Mesenchymal stem cell (in vitro differentiated cells and primary cell): ENCODE measurements at places on chromosomes 1 and 21.

DNA sequence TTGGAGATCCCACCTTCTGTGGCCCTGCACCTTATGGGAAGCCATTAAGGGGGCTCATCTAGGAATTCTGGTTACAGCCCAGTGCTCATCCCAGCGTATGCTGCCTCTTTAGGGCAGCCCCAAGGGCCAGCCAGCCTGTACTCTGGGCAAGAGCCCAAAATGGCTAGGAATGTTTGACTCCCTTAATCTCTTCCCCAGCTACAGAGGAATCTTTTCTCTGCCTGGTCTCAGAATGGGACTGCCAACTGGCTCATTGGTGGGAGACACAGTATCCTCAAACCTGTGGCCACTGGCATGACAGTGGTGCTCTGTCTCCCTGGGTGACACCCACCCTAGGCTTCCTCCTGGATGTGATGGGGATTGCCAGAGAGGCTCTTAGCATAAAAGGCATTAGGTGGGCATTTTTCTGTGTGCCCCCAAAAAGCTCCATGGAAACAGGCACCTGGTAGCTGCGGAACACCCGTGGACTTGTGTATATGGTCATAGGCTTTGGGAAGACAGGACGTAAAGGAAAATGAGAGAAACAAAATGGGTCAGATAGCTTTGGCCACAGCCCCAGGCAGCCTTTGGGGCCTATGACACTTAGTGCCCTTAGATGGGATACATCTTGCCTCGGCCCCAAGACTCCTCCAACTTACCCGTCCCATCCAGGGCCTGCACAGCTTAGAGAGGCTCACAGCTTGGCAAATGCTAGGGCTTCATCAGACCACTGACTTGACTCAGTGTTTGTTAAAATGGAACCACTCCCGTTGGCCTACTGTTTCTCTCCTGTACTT lies 6.9 kb downstream of the TMEM81 start:
- DNase-seq = no peak

GRCh38 chr1:69998847-69999246 lies 206.5 kb downstream of the LRRC40 start:
- DNase-seq = no peak

GRCh38 chr1:182629499-182630096 lies 25.4 kb upstream of the RGS16 start:
- DNase-seq = no peak

- DNase-seq = no peak
These were observed 103.1 kb upstream of the CSF3R start for GRCh38 chr1:36585569-36586548.

- no peak for DNase-seq
These were observed 63.2 kb downstream of the URB2 start for GRCh38 chr1:229689273-229689672.

- no peak for DNase-seq
These were observed 143.9 kb downstream of the HS2ST1 start for GRCh38 chr1:87058343-87058649.

GRCh38 chr1:30413606-30414005 lies 309.8 kb downstream of the MATN1 start:
- no peak for DNase-seq

DNA sequence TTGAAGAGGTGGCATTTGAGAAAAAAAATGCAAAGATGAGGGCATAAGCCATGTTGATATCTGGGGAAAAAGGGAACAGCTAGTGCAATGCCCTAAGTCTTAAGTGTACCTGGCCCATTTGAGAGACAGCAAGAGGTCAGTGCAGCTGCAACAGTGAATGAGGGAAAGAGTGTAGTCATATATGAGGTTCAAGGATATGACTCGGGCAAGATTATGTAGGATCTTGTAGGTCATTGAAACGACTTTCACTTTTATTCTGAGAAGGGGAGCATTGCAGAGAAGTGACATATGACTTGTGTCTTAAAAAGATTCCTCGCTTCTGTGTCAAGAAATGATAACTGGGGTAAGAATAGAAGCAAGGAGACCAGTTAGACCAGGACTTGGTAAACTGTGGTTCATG lies 31.0 kb downstream of the NTMT2 start:
- no peak for DNase-seq

DNA sequence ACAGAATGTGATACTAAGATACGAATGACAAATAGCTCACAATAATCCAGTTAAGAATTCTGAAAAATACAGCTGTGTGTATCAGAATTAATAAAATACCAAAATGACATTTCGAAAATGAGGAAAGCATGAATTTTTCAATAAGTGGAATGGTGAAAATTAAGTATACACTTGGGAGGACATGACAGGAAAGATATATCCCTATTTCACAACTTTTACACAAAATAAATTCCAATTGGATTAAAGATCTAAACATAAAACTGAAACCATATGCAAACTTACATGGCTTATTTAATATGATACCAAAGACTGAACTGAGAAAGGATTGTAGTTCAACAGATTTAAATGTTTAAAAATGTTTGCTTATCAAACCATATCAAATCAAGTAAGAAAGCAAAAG lies 510.4 kb upstream of the ADAMTS5 start:
- DNase-seq = no peak

DNA sequence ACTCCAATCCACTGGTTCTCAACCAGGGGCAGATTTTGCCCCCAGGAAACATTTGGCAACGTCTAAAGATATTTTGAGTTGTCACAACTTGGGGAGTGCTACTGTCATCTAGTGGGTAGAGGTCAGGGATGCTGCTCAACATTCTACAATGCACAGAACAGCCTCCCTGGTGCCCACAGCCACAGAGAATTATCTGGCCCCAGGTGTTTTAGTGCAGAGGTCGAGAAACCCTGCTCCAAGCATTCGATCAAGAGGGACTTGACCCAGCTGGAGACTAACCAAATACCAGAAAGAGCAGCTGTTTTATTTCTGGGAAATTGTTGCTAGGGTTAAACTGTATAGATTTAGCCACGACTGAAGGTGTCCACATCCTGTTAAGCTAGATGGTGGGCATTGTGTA lies 19.2 kb downstream of the CD247 start:
- no peak for DNase-seq

- DNase-seq = peak; percentile 93
These were observed 48.1 kb downstream of the ELAPOR1 start for GRCh38 chr1:109161858-109162606.

- DNase-seq = no peak
These were observed 7.1 kb downstream of the TCP10L start for GRCh38 chr21:32578107-32578691.

DNA sequence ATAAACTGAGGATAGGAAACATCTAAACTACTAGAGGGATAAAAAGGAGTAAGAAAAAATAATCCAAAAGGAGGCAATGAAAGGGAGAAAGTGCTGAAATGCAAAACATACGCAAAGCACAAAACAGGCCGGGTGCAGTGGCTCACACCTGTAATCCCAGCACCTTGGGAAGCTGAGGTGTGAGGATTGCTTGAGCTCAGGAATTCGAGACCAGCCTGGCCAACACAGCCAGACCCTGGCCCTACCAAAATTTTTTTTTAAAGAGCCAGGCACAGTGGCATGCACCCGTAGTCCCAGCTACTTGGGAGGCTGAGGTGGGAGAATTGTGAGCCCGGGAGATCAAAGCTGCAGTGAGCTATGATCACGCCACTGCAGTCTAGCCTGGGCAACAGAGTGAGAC lies 10.5 kb downstream of the SPOCD1 start:
- DNase-seq = no peak

GRCh38 chr21:41295721-41296254 lies 20.8 kb upstream of the FAM3B start:
- DNase-seq = no peak

DNA sequence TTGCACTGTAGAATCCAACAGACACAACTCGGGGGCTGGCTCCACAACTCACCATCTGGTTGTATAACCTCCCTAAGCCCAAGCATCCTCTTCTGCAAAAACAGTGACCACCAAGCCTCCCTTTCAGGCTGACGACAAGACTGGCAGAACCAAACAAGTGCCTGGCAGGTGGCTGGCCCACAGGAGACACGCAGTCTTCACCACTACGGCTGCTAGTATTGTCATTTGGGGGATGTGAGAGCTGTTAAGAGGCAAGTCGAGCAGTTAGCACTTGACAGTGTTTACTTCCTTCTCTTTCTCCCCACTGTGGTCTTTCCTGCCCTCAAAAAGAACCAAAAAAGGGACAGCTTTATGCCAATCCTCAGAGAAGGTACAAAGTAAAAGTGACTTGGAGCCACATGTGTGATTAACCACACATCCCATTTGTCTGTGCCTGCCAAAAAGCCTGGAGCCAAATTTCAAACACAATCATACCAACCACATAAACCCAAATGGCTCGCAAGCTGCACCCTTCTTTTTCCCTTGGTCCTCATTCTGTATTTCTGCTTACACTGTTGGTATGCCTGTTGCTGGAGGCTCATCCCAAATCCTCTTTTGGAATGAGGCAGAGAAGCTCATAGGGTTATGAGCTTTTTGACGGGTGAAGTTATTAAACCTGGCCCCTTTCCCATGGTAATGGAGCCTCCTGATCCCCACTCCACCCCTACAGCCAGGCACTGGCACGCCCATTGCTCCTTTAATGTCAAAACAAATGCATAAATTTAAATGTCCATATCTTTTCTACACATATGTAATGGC lies 94.1 kb downstream of the TGFBR3 start:
- DNase-seq = no peak

- DNase-seq = no peak
These were observed 40.9 kb upstream of the CAMK1G start for GRCh38 chr1:209542585-209542984.

DNA sequence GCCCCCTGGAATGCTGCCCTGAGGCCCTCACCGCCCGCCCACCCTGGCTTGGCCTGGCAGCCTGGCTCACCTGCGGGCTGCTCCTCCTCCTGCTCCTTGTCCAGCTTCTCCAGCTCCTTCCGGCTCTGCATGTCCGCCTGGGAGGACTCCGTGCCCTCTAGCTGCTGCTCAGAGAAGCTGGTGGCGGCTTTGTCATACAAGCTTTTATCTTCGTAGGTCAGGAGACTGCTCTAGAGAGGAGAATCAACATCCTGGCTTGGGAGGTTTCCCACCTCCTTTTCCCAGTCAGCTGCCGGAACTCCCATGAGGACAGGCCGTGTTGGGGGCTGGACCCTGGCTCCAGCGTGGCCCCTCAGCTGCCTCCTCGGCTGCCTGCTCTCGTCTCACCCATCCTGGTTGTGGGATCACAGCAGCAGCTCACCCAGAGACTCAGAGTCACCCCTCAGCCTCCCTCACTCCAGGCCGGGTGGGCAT lies 36.6 kb upstream of the TMEM52 start:
- no peak for DNase-seq

DNA sequence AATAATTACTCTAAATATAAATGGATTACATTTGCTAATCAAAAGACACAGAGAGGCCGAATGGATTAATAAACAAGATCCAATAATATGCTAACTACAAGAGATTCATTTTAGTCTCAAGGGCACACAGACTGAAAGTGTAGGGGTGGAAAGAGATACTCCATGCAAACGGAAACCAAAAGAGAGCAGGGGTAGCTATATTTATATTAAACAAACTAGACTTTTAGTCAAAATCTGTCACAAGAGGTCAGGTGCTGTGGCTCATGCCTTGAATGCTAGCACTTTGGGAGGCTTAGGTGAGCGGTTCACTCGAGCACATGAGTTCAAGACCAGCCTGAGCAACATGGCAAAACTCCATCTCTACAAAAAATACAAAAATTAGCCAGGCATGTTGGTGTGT lies 33.6 kb upstream of the DISP1 start:
- DNase-seq = no peak

- peak; percentile 37 for DNase-seq
These were observed 12.4 kb upstream of the PAPPA2 start for GRCh38 chr1:176450526-176450925.

- DNase-seq = no peak
These were observed 45.4 kb downstream of the NEK7 start for GRCh38 chr1:198201956-198202784.

DNA sequence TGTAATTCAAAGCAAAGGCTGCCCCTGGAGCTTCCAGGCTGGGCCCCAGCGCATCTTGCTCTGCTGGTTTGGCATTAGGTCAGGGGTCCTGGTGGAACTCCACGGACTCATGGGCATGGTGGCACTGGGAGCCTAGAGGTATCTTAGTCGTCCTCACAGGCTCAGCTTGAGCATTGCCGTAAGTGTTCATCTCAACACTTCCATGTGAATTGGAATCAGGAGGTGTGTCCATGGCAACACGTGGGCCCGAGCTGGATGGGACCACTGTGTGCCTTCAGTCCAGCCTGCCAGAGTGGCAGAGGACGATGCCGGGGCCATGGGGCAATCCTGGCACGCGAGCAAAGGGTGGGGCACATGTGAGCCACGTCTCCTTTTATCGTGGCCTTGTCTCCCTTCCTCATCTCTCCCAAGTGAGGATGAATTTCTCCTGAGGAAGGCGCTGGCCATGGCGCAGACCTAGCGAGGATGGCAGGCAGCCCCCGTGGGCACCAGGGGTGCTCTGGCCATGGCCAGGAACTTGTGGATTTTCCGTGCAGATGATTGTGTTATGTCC lies 47.0 kb downstream of the AGPAT3 start:
- DNase-seq = no peak

- DNase-seq = no peak
These were observed 14.1 kb upstream of the FAM43B start for GRCh38 chr1:20538227-20538626.

- DNase-seq = no peak
These were observed 16.5 kb downstream of the TTF2 start for GRCh38 chr1:117076648-117077047.

- no peak for DNase-seq
These were observed 19.2 kb upstream of the PRKAA2 start for GRCh38 chr1:56625819-56626440.

GRCh38 chr1:171222936-171223335 lies 25.4 kb upstream of the FMO1 start:
- no peak for DNase-seq

DNA sequence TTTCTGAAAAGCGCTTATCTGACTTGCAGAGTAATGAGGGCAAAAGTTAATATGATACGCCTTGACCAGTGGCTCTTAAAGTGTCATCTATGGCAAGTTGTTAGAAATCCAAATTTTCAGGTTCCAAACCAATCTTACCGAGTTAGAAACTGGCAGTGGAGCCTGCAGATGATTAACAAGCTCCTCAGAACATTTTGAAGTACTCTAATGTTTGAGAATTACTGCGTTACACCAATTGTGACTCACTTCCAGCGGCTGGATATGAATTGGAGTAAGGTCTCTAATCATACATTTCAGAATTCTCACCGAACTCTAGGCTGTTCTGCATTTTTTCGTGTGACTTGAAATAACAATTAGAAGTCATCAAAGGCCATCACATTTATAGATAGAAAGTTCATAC lies 73.5 kb upstream of the TMPRSS15 start:
- DNase-seq = no peak

DNA sequence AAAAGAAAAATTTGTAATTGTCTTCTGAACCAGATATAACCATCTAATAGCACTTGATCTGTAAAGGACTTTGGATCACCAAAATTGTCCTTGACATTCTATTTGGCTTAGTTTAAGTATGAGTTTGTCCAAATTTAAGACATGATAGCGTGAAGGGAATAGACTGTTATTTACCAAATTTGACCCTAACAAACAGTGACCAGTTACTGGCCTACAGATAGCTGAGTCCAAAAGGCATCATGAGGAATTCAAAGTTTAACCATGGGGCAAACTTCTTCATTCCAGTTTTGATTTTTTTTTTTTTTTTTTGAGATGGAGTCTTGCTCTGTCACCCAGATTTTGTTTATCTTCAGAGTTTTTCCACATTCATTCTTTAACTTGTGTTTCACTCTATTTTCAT lies 38.5 kb downstream of the CLIC4 start:
- no peak for DNase-seq
